ENCODE measurements at places on chromosomes 5 and 9.

DNA sequence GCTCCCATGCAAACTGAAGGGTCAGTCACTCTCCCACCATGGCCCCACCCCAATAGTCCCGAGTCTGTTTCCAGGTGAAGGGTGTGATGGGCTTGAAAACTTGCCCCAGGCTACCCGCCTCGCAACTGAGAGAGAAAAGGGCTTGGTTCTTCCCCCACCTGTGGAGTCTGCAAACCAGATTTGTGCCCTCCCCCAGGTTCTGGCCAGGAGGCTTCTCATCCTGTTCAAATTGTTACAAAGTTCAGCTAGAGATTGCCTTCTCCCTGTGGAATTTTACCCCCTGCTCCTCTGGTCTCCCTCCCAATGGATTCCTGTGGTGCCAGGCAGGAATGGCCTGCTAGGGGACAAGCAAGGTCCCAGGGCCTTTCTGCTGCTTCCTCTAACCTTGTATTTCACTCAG is 93.1 kb upstream of the ACO1 start:
- DNase-seq, result no peak

GRCh38 chr5:73821003-73821402 is 195.0 kb downstream of the ARHGEF28 start:
- no peak for DNase-seq

- no peak for DNase-seq
Observed at GRCh38 chr9:123268199-123268464, 254 bp downstream of the STRBP start.

GRCh38 chr5:159768243-159768642 is 148.0 kb upstream of the ADRA1B start:
- DNase-seq, result no peak

DNA sequence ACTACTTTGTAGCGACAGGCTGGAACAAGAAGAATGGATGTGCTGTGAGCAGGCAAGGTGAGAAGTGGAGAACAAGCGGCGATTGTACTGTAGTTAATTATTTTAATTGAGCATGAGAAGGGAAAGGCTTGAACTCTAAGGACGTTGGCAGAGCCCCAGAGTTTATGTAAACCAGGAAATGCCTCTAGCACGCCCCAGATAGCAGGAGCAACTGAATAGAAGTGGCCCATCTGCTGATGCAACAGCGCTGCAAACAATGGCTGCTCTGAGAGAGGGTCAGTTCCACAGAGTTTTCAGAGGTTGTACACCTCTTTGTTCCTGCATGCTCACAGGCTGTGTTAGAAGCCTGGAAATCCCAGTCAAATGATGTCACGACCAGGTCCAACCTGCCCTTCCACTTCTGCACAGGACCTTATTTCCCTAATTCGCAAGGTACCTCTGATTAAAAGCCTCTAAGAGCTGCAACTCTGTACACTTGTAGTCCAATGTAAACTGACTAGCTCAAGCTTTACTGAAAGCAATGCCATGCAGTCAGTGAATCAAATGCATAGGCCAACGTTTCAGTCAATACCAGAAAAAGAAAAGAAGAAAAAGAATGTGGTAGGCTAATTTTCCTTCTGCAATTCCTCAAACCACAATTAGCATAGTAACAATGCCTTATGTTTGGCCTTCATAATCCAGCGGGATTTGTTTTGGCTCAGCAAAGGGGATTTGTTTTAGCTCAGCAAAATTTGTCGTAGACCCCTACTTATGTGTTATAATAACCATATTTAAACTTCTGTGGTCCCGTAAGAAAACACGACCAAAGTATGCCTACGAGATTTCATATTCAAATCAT is 119.6 kb upstream of the RETREG1 start:
- no peak for DNase-seq

- DNase-seq, result no peak
Observed at GRCh38 chr9:129989740-129990139, 53.2 kb downstream of the FNBP1 start.

DNA sequence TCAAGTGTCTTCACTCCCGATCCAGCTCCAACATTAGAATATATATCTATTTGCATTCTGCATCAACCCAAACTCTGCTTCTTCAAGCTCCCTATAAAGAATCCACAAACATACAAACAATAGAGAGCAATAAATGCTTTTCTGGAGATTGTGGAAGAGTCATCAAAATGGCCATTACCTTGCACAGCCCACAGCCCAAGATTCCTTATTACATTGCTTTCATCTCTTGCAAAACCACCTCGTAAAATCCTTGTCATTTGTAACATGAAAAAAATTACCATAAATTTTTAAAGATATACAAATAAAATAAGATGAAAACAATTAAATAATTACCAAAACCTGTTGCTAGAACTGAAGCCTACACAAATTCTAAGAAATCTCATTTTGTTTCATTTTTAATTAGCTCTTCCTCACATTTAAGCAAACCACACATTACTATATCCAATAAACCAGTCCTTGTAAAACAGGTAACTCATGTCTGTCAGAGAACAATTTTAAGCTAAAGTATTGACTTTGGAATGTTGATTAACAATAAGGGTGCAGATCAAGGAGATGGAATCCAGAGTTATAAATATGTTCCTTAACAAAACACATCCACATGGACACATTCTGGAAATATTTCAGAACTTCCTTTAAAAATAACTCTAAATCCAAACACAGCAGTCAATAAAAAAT is 7.1 kb downstream of the SPINK9 start:
- DNase-seq, result no peak

DNA sequence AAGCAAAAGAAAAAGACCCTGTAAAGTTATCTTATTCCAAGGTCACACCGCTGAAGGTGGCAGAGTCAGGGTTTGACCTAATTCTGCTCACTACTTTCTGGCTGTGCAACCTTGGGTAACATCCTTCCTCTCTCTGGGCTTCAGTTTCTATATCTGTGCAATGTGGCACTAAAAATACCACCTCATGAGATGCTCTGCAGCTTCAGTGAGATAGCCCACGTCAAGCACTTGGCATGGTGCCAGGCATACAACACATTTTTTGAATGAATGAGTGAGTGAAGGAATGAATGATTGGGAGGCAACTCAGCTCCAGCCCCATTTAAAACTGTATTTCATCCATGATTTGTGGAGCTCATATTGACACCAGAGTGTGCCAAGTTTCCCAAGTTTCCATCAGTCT is 62.3 kb downstream of the FOXI1 start:
- no peak for DNase-seq

- DNase-seq, result no peak
Observed at GRCh38 chr5:125185740-125186139, 439.3 kb upstream of the ZNF608 start.

DNA sequence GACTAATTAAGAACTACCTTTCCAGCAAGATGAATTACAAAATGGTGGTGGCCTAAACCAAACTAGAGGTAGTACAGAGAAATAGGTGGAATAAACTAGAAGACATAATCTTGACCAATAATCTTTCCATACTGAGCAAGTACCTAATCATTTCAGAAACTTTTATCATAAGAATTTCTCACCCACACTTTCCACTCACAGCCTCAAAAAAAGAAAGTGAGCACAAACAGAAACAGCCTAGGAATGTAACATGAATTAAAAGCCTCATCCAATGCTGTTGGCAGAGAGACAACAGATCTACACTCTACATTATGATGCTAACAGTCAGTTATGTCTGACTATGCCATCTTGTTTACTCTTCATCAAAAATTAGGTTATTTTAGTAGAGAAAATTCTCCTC is 1.3 kb downstream of the RNF38 start:
- no peak for DNase-seq

DNA sequence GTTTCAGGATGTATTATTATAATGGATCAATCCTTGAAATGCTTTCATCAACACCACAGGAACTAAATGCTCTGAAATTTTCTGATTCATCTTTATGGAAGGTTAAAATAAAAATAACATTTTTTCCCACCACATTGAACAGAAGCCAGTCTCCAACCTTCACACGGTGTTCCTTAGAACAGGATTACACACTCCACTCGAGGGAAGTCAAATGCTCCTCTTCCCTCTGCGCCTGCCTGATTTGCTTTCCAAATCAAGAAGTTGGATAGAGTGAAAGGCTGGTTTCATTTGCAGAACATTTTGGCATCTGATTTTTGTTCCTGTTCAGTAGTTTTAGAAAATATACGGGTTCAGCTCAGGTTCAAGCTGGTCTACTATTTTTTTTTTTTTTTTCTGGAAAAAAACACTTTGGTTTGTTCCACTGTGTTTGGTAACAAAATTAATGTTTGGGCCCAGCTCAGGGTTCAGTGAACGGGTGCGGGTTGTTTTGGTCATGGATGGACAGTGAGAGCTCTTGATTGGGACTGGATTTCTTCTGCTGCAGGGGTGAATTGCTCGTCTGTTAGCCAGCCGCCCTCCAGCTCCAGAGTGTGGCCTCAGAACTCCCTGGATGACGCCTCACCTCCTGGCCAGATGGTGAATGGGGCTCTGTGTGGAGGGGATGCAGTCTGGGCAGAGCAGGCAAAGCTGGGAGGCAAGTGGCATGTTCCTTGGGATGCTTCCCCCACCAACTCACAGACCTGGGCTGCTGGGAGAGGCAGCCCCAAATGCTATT is 82.4 kb upstream of the STC2 start:
- no peak for DNase-seq

GRCh38 chr5:85109616-85110015 is 724.9 kb upstream of the EDIL3 start:
- DNase-seq, result no peak

GRCh38 chr5:98144710-98145109 is 628.8 kb upstream of the RGMB start:
- DNase-seq, result no peak

GRCh38 chr5:116479776-116480675 is 94.6 kb downstream of the SEMA6A start:
- DNase-seq, result peak; percentile 47

GRCh38 chr5:69504036-69504435 is 11.4 kb downstream of the OCLN start:
- no peak for DNase-seq

DNA sequence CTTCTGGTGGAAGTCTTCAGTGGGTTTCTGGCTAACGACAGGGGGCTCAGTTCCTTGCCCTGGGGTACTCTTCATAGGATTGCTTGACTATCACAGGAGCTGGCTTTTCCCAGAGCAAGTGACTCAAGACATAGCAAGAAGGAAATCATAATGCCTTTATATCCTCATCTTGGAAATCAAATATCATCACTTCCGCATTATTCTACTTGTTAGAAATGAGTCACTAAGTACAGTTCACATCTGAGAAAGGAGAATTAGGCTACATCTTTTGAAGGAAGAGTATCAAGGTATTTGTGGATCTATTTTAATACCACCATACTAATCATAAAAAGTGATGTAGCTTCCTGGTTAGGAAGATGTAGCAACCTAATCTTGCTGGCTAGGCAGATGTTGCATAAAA is 148.2 kb upstream of the RAI14 start:
- no peak for DNase-seq

DNA sequence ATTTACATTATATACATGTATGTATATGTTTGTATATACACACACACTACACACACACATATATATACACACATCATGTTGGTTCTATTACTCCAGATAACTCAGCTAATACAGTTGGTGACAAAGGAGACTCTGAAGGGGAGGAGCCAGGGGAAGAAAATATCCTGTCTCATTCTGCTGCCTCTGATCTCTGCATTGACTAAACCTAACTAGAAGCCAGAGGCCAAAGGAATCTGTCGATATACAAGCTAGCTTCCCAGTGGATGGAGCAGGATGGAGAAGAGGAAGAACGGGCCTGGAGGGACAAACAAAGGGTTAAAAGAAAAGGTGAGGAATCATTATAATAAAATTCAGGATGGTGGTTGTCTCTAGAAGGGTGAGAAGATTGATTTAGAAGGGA is 13.7 kb upstream of the RHOBTB3 start:
- no peak for DNase-seq

DNA sequence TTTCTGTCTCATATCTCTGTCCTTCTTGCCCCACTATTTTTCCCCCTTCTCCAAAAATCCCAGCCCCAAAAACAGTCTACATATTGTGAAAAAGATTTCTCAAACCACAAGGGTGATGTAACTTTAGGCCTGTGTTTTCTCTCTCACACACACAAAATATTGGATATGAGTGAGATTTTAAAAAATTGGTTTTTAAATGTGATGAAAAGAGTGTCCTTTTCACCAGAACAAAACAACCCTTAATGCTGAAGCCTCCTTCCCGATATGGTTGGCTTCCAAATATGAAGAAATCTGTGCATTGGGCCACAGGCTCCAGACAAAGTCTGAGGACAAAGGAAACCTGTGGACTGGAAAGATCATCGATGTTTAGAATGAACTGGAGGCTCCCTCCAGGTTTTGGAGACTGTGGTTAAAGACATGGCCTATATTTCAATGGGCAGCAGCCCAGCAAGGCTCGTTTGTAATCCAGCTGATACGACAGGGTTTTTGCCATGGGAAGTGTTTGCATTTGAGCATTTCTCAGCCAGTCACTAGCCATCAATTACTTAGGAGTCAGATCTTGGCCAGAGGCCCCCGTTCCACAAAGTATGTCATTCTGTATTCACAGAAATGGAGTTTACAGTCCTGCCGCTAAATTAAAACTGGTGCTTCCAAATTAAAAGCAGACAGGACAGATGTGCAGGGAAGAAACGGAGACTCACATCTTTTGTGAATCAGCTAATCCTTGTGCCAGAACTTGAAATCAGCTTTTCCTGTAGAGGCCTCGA is 546.3 kb downstream of the EBF1 start:
- no peak for DNase-seq

- DNase-seq, result no peak
Observed at GRCh38 chr5:133697536-133698258, 85.4 kb upstream of the FSTL4 start.

- no peak for DNase-seq
Observed at GRCh38 chr5:113824307-113824706, 310.8 kb downstream of the YTHDC2 start.

GRCh38 chr9:115668521-115668920 is 485.1 kb upstream of the PAPPA start:
- DNase-seq, result no peak

- DNase-seq, result no peak
Observed at GRCh38 chr9:125227761-125228160, 13.4 kb downstream of the HSPA5 start.

Data from occipital lobe (tissue), 3 donors.